ENCODE measurements at places on chromosomes 16 and 17. TPM values are rescaled to one million over a fixed set of nuclear protein-coding genes. Genes with fewer than 3 reads are reported as not detected.

SLC35G6 gene
- total RNA-seq = not detected

SCGB1C2 gene
- total RNA-seq = not detected

- no peak for DNase-seq
- H3K4me3 ChIP-seq = peak overlapping the region; percentile 93
- H3K36me3 ChIP-seq = no peaks in the 10 kb centered on the region
- H3K27ac ChIP-seq = peak overlapping the region; percentile 97
- no peaks in the 10 kb centered on the region for H3K27me3 ChIP-seq
- H3K4me1 ChIP-seq = peaks cover 11% of the 10 kb centered on the region
Observed at GRCh38 chr17:80413771-80414507, 1.0 kb upstream of the ENDOV start.

DNA sequence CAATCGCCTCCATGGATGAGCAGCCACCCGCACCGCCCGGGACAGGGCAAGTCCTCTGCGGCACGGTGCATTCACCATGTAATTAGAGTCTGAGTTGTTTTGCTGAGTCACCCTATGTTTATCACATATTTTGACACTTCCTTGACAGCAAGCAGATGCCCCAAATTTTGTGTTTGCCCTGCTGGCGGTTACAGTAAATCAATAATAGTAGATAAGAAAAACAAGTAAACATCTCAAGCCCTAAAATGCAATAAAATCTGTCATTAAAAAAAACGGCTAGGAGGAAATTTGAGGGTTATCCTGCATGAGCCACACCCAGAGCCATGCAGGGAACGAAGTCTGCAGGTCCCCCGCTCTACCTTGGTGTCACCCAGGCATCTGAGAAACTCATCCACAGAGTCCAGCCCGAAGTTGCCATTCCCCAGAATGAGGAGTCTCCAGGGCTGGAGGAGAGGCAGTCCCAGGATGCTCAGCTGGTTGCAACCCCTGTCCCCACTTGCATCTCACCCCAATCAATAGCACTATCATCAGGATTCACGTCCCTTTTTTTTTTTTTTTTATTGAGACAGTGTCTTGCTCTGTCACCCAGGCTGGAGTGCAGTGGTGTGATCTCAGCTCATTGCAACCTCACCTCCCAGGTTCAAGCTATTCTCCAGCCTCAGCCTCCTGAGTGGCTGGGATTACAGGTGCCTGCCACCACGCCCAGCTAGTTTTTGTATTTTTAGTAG, 16.5 kb upstream of the ST6GALNAC1 start:
- no peak for DNase-seq
- no peaks in the 10 kb centered on the region for H3K27me3 ChIP-seq
- H3K36me3 ChIP-seq = no peaks in the 10 kb centered on the region

GRCh38 chr17:28528327-28529012, 22.3 kb downstream of the FOXN1 start:
- H3K4me3 ChIP-seq = no peak overlapping the region
- no peaks in the 10 kb centered on the region for H3K4me1 ChIP-seq
- no peak overlapping the region for H3K27ac ChIP-seq
- H3K36me3 ChIP-seq = no peaks in the 10 kb centered on the region
- no peaks in the 10 kb centered on the region for H3K27me3 ChIP-seq

- H3K36me3 ChIP-seq = no peaks in the 10 kb centered on the region
- no peaks in the 10 kb centered on the region for H3K27me3 ChIP-seq
- DNase-seq = no peak
- no peak overlapping the region for H3K27ac ChIP-seq
Observed at GRCh38 chr17:58556833-58557250, 42.4 kb upstream of the MTMR4 start.

DNA sequence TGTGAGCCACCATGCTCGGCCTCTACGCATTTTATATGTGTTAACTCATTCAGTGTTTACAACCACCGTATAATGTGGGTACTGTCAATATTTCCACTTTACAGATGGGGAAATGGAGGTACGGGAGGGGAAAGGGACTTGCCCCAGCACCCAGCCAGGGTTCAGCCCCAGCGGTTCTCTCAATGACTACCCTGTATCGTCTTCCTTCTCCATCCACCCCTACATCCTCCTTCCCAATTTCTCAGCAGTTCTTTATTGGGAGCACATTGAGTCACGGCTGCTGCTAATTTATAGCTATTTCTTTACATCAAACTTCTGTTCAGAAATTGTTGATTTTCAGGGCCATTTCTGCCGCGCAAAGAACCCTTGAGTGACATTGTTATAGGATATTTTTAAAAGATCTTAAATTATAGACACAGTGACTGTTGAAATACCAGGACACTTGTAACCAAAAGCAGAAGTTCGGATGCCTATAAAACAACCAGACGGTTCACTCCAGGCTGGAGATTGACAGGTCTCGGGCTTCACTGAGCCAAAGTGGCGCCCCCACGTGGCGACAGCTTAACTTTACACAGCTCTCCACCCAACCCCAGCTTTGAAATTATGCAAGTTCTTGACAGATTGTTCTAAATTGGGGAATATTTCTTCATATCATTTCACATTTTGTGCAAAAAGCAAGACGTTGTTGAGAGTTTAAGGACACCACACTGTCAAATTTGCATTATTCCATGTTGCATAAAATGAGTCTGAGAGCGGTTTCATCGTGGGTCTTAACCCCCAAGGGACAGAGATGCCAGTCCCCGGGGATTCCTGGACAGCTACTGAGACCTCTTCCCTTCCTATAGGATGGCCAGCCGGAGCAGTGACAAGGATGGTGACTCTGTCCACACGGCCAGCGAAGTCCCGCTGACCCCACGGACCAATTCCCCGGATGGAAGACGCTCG, 11.8 kb downstream of the SYT17 start:
- H3K27me3 ChIP-seq = no peaks in the 10 kb centered on the region
- no peaks in the 10 kb centered on the region for H3K36me3 ChIP-seq
- no peaks in the 10 kb centered on the region for H3K4me1 ChIP-seq
- no peak overlapping the region for H3K27ac ChIP-seq
